A549 treated with CpdA at 1 μM for 4 hours (cell line): ENCODE measurements at places on chromosomes 3 and 15. TPM values are rescaled to one million over a fixed set of nuclear protein-coding genes. Genes with fewer than 3 reads are reported as not detected.

Gene GOLGA8N
- total RNA-seq, result 0.96 to 1.4 TPM (median 1.2 TPM) in 5 replicates

Gene PCOLCE2
- total RNA-seq, result 26.5 to 38.8 TPM (median 32.5 TPM) in 5 replicates

Gene CD96
- total RNA-seq, result not detected in 5 replicates

Gene ALPK3
- total RNA-seq, result 0.03 to 0.21 TPM (median 0.10 TPM) in 5 replicates

Gene CCR8
- not detected in 5 replicates for total RNA-seq

Gene DPPA2
- total RNA-seq, result not detected in 5 replicates

Gene GOLGA6B
- not detected in 5 replicates for total RNA-seq

Gene GPR149
- total RNA-seq, result not detected in 5 replicates

Gene HACD3
- total RNA-seq, result 134 to 147 TPM (median 145 TPM) in 5 replicates
